Naive thymus-derived CD8-positive, alpha-beta T cell (primary cell): ENCODE measurements at places on chromosomes 11 and 22. TPM values are rescaled to one million over a fixed set of nuclear protein-coding genes. Genes with fewer than 3 reads are reported as not detected.
A peak's percentile ranks its signal among the peaks of the same experiment; 100 is the strongest.

DNA sequence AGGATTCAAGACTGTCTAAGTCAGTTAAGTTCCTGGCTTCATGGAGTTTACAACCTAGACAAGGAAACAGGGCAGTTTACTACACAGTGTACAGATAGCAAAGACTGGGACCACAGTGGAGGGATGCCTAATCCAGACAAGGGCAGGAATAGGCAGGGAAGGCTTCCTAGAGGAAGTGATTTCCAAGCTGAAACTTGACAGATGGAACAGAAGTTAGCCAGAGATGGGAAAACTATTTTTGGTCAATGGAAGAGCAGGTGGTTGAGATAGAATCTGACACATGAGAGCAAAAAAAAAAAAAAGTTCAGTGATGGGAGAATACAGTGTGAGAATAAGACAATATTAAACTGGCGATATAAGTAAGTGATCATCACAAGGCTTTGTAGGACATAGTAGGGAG, 1.3 kb downstream of the COA4 start:
- H3K27ac ChIP-seq: peak overlapping the region; percentile 99
- H3K4me3 ChIP-seq: peak overlapping the region; percentile 95
- no peaks in the 10 kb centered on the region for H3K27me3 ChIP-seq
- DNase-seq: no peak

DNA sequence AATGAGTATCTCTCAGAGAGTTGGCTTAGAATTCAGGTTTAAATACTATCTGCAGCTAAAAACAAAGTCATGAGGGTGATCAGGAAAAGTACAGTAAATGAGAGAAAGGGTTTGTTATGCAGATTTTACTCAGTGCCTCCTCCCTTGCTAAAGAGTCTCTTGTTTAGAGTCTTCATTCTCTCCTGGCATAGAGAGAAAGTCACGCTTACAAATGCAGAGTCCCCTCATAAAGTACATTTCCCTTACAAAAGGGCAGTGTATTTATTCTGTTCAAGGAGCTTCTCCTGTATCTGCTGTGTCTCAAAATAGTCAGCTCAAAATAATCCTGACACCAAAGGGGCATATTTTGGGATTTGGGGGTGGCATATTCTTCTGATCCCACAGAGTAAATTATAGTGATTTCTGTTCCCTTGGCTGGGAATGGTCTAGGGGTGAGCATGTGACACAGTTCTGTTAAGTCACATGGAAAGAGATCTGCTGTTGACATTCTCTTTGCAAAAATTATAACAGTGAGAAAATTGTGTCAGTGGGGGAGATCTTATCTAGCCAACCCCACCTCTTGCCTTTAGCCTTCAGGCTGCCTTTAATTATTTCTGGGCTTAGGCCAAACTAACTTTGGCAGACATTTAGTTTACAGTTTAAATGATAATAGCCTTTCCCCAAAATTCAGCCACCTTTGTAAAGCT, 102.9 kb downstream of the MTNR1B start:
- H3K4me1 ChIP-seq: no peaks in the 10 kb centered on the region
- H3K36me3 ChIP-seq: no peaks in the 10 kb centered on the region
- DNase-seq: no peak
- H3K27me3 ChIP-seq: peaks cover 8% of the 10 kb centered on the region
- H3K4me3 ChIP-seq: no peak overlapping the region
- no peak overlapping the region for H3K27ac ChIP-seq

- H3K4me3 ChIP-seq: no peak overlapping the region
- H3K4me1 ChIP-seq: peaks cover 15% of the 10 kb centered on the region
- no peak overlapping the region for H3K27ac ChIP-seq
Measured at GRCh38 chr11:94738746-94739145, 29.4 kb upstream of the AMOTL1 start.

UPK3A gene
- not detected for total RNA-seq

- peaks cover 10% of the 10 kb centered on the region for H3K27me3 ChIP-seq
- no peak for DNase-seq
- no peak overlapping the region for H3K27ac ChIP-seq
- H3K4me3 ChIP-seq: no peak overlapping the region
- peaks cover 2% of the 10 kb centered on the region for H3K4me1 ChIP-seq
Measured at GRCh38 chr11:79196950-79197349, 243.9 kb downstream of the TENM4 start.

- no peak overlapping the region for H3K4me3 ChIP-seq
- DNase-seq: no peak
- no peaks in the 10 kb centered on the region for H3K27me3 ChIP-seq
Measured at GRCh38 chr11:117200813-117201657, 1.9 kb downstream of the TAGLN start.

KRTAP5-7 gene
- 0.55 TPM for total RNA-seq

MFRP gene
- not detected for total RNA-seq

DNA sequence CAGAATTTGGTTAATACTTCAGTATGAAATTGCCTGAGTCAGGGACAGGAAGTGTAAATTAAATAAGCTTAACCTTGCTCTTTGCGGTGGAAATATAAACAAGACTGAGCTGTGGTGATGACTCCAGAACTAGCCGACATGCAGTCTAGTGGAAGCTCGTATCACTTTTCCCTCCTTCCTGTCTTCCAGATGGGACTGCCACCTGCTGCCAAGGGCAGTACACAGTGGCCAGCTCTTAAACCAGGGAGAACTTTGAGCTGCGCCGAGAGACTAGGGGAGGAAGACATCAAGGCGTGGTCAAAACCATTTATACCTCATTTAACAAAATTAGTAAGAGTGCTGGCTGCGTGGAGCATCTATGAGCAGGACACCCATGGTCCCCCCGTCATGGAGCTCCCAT, 31.3 kb upstream of the CTTN start:
- no peak for DNase-seq
- H3K27ac ChIP-seq: no peak overlapping the region
- peaks cover 27% of the 10 kb centered on the region for H3K36me3 ChIP-seq
- H3K27me3 ChIP-seq: no peaks in the 10 kb centered on the region
- H3K4me3 ChIP-seq: no peak overlapping the region
- peaks cover 26% of the 10 kb centered on the region for H3K4me1 ChIP-seq

- H3K27ac ChIP-seq: no peak overlapping the region
- no peaks in the 10 kb centered on the region for H3K4me1 ChIP-seq
- H3K27me3 ChIP-seq: no peaks in the 10 kb centered on the region
Measured at GRCh38 chr11:109853156-109853776, 239.9 kb upstream of the ZC3H12C start.

- no peak overlapping the region for H3K27ac ChIP-seq
- H3K4me1 ChIP-seq: peaks cover 5% of the 10 kb centered on the region
- no peak for DNase-seq
- no peaks in the 10 kb centered on the region for H3K36me3 ChIP-seq
Measured at GRCh38 chr22:27241430-27242321, 559.9 kb downstream of the MN1 start.

MPPED1 gene
- not detected for total RNA-seq

DNA sequence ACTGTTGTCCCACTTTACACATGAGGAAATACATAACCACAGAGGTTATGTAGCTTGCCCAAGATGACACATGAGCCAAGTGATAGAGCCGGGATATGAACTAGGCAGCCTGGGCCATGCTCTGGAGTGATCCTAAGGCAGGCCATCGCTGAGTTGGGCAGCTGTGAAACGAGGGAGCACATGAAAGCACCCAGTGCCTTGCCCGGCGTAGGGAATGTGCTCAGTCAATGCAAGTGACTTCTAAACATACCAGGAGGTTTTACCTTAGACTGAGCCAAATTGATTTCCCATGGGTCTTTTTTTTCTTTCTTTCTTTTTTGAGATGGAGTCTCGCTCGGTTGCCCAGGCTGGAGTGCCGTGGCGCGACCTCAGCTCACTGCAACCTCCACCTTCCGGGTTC, 10.5 kb downstream of the GRIK4 start:
- H3K27me3 ChIP-seq: peaks cover 51% of the 10 kb centered on the region
- no peak for DNase-seq
- H3K36me3 ChIP-seq: no peaks in the 10 kb centered on the region
- H3K4me1 ChIP-seq: no peaks in the 10 kb centered on the region

DNA sequence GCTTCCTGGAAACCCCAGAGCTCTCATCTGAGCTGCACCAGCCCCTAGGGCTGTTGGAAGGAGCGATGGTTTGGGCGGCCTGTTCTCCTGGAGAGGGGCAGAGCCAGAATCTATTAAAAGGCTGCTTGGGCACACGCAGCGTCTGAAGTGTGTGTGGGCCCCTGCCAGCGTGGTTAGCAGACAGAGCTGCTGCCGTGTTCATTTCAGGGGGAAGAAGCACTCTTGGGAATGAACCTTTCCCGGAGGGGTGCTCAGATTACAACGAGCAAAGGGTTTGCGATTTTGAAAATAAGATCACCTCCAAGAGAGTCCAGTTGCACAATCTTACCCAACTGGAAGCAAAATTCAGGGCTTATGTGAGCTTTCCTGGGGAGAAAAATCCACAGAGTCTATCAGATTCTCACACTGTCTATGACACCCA, 12.9 kb downstream of the ANO1 start:
- no peak overlapping the region for H3K27ac ChIP-seq
- no peak for DNase-seq
- no peak overlapping the region for H3K4me3 ChIP-seq
- H3K4me1 ChIP-seq: no peaks in the 10 kb centered on the region
- H3K27me3 ChIP-seq: no peaks in the 10 kb centered on the region
- H3K36me3 ChIP-seq: no peaks in the 10 kb centered on the region
